ENCODE measurements at places on chromosomes 4 and X.

GRCh38 chr4:78355306-78355705 lies 196.3 kb upstream of the ANXA3 start:
- DNase-seq, result no peak

DNA sequence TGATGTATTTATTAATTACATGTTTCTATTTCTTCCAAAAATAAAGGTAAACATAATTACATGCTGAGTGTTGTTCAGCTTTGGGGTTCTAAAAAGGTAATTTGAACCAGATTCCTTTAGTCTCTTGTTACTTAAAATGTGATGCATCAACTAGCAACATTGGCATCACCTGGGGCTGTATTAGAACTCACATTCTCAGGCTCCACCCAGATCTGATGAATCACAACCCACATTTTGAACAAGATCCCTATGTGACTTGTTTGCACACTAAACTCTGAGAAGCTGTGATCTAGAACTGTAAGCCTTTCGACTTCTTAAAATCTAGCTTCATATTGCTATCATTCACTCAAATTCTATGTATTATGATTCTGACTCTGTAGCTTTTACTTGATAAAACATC lies 23.0 kb upstream of the HS3ST1 start:
- no peak for DNase-seq

DNA sequence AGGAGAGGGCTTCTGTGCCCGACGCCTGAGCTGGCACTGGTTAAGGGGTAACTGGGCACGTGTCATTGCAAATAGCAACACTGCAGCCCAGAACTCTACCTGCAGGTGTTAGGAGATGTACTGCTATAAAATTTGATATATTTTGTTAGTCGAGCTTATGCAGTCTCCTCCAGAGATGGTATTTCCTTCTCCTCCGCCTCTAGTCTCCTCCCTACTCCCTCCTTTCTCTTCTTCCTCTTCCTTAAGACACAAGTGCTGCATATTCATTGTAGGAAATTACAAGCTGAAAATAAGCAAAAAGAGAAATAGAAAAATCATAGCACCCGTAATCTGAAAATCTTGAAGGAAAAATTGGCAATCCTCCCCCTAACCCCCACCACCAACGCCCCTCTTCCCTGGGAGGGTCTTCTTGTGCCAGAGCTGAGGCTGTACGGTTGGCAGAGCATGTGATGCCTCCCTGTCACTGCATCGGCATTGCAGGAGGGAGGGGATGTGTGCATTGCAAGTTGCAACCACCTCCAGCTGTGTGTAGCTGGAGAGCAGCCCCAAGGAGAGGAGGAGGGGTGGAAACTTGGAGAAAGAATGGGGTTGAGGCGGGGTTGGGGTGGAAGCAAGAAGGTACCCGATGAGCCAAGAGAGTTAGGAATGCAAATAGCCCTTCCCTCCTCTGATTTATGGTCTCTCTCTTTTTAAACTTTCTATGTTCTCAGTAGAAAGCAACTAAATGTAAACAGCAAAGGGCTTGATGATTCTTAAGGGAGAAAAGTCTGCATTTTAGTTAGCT lies 48.3 kb upstream of the MND1 start:
- DNase-seq, result no peak

GRCh38 chr4:39037491-39037825 lies 5.2 kb upstream of the TMEM156 start:
- no peak for DNase-seq

- no peak for DNase-seq
These were observed 67.4 kb upstream of the PCDH19 start for GRCh38 chrX:100477467-100477866.
